ENCODE measurements at places on chromosomes 5 and 9.

GRCh38 chr5:76358-77169 lies 15.4 kb upstream of the PLEKHG4B start:
- DNase-seq, result no peak

- no peak for DNase-seq
These were observed 29.4 kb upstream of the TMEM250 start for GRCh38 chr9:136147890-136148714.

- DNase-seq, result no peak
These were observed 30.5 kb downstream of the EXD3 start for GRCh38 chr9:137392232-137393007.

- DNase-seq, result no peak
These were observed 4.9 kb downstream of the TSPAN17 start for GRCh38 chr5:176652136-176652535.

GRCh38 chr9:133771486-133772482 lies 33.6 kb upstream of the SARDH start:
- DNase-seq, result no peak

GRCh38 chr9:138060881-138061280 lies 183.3 kb downstream of the CACNA1B start:
- DNase-seq, result no peak

DNA sequence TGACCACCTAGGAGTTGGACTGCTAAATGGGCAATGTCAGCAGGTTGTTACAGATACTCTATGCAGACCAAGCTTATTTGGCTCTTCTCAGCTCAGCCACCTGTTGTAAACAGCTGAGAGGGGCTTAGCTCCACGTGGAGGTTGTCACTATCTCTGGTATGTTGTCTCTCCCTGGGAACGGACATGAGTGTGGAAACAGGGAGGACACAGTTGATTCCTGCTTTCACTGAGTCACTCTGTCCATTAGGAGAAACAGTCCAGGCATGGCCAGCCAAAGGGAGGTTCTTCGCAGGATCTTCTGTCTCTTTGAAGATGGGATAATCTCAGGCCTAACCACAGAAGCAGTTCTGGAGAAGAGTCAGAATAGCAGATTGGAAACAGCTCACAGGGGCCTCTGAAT lies 121.2 kb downstream of the PALM2AKAP2 start:
- DNase-seq, result no peak

DNA sequence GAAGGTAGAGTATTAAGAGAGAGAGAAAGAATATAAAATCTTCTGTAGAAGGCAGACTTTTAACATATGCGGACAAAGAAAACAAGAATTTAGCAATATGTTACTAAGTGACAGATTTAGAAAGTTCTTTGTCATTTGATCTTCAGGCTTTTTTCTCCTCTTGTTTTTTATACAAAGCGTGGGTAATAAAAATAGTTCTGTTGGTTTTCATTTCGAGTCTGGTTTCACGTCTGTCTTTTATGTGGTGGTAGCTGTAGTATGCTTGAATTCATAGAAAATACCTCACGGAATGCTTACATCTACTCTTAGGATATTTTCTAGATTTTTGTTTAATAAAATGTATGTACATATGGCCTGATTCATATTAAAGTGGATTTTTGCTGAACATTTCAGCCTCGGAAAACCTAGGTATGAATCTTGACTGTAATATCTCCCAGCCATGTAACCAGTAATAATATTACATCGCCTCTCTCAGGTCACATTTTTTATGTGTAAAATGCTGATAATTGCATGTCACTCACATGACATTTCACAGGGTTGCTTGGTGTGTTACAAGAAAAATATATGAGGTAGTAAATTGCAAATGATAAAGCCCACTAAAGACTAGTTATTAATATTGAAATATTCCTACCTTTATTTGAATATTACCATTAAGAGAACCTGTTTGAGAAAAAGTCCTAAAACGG lies 72.5 kb upstream of the TAF11L2 start:
- DNase-seq, result no peak

DNA sequence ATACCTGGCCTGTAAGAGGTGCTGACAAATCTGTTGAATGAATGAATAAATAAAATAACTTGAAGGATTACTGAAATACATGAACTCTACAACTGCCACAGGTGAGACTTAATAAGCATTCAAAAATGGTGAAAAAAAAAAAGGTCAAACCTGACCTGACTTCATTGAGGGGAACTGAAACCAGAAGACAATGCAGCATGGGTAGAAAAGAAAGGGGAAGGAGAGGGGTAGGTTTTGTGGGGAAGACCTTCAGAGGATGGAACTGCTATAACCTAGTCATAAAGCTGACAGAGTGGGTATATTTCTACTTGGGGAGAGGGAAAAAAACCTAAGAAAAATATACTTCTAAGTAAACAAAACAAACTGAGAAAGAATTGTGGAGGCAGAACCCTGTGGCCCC lies 56.6 kb downstream of the RASEF start:
- no peak for DNase-seq

DNA sequence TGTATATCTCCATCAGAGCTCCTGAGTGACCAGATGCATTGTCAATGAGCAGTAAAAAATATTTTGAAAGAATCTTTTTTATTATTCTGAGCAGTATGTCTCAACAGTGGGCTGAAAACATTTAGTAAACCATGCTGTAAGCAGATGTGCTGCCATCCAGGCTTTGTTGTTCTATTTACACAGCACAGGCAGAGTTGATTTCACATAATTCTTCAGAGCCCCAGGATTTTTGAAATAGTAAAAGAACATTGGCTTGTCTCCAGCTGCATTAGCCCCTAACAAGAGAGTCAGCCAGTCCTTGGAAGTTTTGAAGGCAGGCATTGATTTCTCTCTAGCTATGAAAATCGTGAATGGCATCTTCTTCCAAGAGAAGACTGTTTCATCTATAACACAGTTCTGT lies 25.2 kb upstream of the ENTREP1 start:
- DNase-seq, result no peak

- DNase-seq, result no peak
These were observed 813.4 kb downstream of the TLE1 start for GRCh38 chr9:80875947-80876346.

DNA sequence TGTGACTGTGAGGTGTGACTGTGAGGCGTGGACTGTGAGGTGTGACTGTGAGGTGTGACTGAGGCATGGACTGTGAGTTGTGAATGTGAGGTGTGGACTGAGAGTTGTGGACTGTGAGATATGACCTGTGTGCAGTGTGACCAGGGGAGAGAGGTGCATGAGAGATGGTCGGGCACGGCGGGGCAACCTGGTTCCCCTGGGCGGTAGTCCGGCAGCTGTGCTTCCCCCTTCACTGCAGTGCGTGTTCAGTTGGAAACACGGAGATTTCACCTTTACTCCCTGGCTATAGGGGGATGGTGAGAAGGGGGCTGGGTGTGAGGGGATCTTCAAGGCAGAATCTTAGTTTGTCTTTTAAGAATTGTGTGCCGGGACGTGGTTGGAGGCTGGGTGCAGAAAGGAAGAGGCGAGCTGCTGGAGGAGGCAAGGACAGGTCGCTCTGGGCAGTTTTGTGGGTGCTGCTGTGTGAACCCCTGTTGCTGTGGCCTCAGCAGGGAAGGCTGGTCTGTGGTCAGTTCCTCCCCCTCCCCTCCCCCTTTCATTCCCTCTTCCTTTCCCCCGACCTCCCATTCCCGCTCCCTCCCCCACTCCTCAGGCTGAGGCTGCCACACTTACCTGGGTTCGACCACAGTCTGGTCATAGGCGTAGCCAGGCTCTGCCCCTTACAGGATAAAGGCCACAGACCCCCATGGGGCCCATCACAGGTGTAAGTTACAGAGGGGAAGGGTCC lies 39.3 kb downstream of the CEP72 start:
- no peak for DNase-seq

DNA sequence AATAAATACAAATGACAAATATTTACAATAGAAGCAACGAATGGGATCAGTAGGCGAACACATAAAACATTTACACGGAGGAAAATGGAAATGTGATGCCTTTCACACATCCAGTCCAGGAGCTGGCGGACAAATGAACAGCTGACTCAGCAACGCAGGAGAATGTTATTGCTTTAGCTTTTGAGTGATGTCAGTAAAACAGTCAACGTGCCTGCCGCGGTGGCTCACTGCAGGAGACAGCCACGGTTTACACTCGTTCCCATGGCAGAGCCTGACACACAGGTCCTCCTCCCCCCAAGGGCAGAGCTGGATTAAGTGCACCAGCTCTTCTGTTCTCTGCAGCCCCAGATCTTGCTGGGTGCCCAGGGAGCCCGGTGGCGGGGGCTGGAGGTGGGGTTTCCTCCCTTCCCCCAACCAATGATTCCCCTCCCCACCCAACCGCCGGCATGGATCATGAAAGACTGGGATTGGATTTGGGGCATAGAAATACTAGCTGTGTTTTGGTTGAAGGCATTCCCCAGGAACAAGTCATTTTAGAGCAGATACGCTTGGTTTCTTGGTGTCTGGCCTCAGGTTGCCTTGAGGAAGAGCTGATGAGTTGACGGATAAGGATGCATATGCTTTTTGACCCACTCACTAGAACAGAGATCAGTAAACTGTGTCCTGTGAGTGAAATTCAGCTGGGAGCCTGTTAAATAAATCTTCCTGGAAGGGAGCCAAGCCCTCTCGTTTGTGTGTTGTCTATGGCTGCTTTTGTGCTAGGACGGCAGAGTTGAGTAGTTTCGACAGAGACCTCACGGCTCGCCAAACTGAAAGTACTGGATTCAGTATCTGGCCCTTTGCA lies 12.5 kb downstream of the STC2 start:
- DNase-seq, result no peak

DNA sequence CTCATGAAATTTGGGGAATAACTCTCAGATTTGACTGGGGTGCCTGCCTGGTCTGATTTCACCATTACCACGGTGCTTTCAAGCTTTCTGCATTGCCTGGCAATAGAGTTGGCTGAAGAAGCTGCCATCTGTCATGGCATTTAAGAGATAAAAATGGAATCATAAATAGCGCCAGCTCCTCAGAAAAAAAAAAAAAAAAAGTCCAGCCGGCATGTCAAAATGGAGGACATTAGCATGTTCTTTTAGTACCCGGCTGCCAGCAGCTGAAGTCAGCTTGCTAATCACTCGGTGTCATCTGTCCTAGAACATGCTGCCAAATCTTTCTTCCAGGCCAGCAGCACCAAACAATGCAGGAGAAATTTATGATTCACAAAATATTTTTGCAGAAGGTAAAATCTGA lies 57.7 kb upstream of the CER1 start:
- no peak for DNase-seq

DNA sequence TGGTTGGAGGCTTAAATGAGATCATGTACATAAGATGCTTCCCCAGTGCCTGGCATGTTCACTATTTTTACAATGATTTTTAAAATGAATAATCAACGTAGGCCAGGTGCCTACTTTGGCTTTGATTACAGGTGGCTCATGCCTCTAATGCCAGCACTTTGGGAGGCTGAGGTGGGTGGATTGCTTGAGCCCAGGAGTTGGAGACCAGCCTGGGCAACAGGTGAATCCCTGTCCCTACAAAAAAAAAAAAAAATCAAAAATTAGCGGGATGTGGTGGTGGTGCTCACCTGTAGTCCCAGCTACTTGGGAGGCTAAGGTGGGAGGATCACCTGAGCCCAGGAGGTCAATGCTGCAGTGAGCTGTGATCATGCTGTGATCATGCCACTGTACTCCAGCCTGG lies 9.2 kb downstream of the PCDH12 start:
- DNase-seq, result no peak

DNA sequence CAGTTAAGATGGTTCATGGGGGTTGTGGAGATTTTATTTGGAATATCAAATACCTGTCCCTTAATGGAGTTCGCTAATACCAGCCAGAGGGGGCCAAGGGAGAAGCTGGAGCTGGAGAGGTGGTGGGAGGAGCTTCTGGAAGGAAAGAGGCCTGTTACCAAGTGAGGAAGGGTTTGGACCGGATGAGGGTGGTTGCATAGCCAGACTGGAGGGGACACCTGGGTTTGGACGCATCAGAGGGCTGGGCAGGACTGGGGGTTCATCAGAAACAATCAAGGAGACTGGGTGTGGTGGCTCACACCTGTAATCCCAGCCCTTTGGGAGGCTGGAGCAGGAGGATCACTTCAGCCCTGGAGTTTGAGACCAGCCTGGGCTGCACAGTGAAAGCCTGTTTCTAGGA lies 111.8 kb upstream of the IER5L start:
- no peak for DNase-seq

- DNase-seq, result no peak
These were observed 902 bp downstream of the HABP4 start for GRCh38 chr9:96450613-96451528.

DNA sequence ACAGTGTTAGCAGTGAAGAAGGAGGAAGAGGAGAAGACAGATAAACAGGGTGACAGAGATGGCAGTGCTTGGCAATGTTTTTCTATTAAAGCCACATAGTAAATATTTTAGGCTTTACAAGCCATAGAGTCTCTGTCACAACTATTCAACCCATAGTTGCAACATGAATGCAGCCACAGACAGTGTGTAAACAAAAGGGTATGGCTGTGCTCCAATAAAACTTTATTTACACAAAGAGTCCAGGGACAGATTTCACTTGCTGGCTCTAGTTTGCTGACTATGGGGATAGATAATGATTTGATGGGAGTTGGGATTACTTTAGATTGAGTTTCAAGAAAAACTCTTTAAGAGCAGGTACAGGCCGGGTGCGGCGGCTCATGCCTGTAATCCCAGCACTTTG lies 224.8 kb upstream of the SEMA6A start:
- no peak for DNase-seq

- no peak for DNase-seq
These were observed 576.5 kb upstream of the BRINP1 start for GRCh38 chr9:119945686-119946085.

DNA sequence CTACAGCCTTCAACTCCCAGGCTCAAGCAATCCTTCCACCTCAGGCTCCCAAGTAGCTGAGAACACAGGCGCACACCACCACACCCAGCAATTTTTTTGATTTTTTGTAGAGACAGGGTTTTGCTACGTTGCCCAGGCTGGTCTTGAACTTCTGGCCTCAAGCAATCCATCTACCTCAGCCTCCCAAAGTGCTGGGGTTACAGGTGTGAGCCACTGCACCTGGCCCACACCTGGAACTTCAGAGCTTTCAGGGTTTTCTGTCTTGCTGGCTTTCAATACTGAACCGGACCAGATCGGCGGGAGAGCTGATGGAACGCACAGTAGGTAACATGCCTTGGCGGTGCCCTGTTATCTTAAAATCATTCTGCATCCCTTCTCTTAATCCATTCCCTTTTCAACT lies 30.8 kb downstream of the IPPK start:
- no peak for DNase-seq

DNA sequence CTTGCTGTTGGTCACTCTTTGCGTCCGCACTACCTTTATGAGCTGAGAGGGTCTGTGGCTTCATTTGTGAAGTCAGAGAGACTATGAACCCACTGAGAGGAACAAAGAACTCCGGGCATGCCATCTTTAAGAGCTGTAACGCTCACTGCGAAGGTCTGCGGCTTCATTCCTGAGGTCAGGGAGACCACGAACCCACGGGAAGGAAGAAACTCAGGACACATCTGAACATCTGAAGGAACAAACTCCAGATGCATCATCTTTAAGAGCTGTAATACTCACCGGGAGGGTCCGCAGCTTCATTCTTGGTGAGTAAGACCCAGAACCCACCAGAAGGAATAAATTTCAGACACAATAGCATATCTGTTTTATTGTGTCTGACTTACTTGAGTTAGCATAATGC lies 19.2 kb downstream of the GCNT1 start:
- no peak for DNase-seq
